ENCODE measurements at places on chromosomes 1 and 21.

- peak; percentile 7 for DNase-seq
Observed at GRCh38 chr1:51088474-51088873, 13.6 kb upstream of the C1orf185 start.

DNA sequence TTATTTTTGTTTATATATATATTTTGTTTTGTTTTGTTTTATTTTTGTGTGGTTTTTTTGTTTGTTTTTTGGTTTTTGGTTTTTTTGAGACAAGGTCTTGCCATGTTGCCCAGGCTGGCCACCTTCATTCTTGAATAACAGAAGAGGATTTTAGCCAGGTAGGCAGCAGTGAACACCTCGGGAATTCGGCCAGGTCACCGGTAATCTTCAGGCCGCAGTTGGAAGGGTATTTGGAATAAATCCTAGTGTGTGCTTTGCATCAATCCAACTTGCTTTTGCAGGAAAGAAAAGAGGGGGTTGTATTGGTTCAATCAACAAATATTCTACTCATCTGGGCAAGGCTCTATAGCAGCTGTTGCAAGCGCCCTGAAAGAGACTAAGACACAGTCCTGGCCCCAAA lies 53.9 kb downstream of the MT1HL1 start:
- DNase-seq = no peak

DNA sequence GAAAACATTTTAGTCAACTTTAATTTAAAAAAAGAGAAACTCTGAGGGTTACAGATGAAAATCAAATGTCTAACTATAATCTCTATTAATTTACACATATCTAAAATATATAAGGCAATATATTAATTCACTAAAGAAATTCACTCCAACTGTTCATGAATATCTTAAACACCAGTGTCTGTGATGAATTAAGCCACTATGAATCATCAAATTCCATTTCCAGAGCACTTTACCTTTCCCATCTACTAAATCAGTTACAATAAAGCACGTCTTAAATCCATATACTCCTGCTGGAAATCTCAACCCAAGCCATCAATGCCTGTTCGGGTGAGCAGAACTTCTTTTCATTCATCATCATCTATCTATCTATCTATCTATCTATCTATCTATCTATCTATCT lies 4.3 kb downstream of the TAF5L start:
- DNase-seq = no peak

GRCh38 chr1:181508486-181509165 lies 25.3 kb downstream of the CACNA1E start:
- DNase-seq = peak; percentile 89

GRCh38 chr21:37006486-37007291 lies at the start of gene RIPPLY3:
Gene RIPPLY3, plus strand, starts transcription at chr21:37006702. Its CDS starts 71 bp downstream, at chr21:37006773.
- DNase-seq = peak; percentile 38

- no peak for DNase-seq
Observed at GRCh38 chr1:61490924-61491323, 234.0 kb downstream of the TM2D1 start.

- peak; percentile 95 for DNase-seq
Observed at GRCh38 chr1:151611288-151611790, 511 bp upstream of the SNX27 start.

DNA sequence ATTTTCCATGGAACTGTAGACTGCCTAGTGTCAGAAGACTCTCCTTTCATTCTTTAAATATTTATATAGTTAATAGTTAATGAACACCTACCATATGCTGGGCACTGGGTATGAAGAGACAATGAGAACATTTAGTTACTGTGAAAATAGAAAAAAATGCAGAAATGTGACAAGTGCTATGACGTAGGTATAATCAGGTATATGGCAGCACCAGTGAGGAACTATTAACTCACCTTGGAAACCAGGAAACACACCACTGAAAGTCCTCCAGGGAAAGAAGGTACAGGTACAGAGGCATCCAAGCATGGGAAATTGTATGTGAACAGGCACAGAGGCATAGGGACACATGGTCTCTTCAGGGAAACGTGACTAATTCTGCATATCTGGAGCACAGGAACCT lies 42.3 kb downstream of the DPT start:
- no peak for DNase-seq

- DNase-seq = peak; percentile 80
Observed at GRCh38 chr21:31866077-31866511, 6.7 kb upstream of the HUNK start.

DNA sequence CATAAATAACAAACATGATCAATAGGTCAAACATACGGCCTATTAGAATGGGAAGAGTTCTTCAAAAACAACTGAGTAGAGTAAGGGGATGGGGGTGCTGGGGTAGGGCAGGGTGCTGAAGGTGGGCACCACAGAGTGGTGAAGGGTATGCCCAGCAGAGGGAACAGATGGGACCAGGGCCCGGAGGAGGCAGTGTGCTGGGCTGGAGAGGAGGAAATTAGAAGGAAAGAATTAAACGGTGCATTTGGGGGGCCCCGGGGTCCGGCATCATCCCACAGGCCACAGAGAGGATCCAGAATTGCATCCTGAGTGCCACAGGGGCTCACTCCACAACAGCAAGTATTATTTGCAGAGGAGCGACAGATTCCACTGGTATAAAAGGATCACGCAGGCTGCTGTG lies 94.5 kb downstream of the GLIS1 start:
- no peak for DNase-seq

- no peak for DNase-seq
Observed at GRCh38 chr1:107874221-107874620, 90.8 kb downstream of the VAV3 start.
